Germinal center (tissue), 1 donor: ENCODE measurements at places on chromosomes 1 and 21.

DNA sequence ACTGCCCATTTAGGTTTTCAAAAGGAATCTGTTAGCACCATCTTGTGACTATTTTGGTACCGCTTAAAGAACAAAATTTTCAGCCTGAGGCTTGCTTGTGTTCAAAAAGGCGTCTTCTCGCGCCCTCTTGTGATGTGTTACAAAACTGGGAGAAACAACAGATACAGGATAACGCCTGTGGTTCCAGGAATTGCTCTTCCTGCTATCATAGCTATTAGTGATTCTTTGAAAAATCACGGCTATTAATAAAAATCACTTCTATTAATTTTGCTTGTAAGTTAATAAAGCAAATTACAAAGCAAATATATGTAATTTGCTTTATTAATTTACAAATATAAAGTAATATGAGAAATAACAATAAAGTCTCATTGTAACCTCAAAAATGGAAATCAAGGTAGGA is 82.2 kb upstream of the ABCD3 start:
- DNase-seq: no peak

DNA sequence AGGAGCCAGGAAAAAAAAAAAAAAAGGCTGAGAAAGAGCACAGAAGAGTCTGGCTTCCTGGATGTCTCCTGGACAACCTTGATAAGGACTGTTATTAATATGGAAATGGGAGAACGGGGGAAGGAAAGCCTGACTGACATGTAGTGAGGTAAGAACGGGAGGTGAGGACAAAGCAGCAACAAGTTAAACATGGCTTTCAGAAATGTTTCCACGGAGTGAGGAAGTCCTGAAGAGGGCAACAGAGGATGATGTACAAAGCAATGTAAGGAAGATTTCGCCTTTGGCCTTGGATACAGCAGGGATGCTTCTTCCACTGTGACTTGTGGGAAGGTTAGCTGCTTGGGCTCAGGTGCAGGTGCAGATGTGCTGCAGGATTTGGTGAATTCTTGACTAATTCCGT is 11.9 kb upstream of the NIBAN1 start:
- DNase-seq: no peak

- peak; percentile 11 for DNase-seq
Observed at GRCh38 chr1:117368116-117369108, 1.2 kb downstream of the MAN1A2 start.

DNA sequence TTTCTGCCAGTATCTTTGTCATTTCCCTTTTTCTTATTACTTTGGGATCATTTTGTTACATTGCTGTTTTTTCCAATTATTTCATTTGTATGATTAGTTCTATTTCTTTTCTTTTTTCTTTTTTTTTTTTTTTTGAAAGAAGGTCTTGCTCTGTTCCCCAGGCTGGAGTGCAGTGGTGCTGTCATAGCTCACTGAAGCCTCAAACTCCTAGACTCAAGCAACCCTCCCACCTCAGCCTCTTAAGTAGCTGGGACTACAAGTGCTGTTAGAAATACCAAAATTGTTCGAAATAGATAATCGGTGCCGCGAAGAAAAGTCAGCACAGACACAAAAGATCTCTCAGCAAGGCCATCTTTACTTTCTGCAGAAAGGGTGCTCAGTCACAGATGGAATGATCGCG is 26.6 kb upstream of the COL6A1 start:
- DNase-seq: no peak

DNA sequence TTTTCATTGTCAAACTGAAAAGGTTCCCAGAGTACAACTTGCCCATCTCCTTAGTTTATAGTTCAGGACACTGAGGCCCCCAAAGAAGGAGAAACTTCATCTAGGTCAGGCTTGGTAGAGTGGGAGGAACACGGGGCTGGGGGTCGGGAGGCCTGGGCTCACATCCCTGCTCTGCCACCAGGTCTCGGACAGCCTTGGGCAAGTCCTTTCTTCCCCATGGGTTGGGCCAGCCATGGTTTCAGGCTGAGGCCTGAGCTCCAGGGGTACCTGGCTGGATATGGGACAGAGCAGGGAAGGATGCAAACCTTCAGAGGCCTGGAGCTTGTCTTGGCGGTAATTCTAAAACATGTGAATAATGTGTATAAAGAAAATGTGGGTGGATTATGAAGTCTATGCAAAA is 17.0 kb downstream of the FOXO6 start:
- DNase-seq: no peak

DNA sequence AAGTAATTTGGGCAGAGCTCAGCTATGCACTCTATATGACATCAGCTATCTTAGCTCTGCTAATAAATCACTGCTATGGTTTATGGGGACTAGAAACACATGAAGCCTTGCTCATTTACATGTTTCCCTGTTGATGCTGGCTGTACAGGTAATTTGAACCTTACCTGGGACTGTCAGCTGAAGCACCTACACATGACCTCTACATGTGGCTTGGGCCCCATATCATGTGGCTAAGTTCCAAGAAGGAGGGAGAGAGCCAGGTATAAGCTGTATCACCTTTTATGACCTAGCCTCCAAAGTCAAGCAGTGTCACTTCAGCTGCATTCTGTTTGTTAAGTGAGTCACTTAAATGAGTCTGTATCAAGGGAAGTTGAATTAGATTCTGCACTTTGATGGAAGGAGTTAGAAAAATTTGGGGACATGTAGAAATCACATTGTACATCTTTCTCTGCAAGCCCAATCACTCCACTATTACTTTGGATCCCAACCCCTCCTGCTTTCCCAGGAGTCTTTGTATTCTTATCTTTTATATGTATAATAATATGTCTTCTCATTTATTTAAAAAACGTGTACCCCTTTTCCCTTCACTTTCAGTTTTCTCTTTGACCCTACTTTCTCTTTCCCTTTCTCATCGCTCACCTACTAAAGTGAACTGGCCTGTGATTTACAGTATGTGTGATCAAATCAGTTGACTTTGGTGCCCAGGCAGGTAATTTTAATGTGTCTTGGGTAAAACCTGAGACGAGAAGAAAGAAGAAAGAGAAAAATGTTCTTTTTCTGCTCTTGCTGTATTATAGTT is 53.4 kb upstream of the PRKACB start:
- DNase-seq: no peak

- DNase-seq: no peak
Observed at GRCh38 chr1:16979475-16980327, 719 bp downstream of the MFAP2 start.

DNA sequence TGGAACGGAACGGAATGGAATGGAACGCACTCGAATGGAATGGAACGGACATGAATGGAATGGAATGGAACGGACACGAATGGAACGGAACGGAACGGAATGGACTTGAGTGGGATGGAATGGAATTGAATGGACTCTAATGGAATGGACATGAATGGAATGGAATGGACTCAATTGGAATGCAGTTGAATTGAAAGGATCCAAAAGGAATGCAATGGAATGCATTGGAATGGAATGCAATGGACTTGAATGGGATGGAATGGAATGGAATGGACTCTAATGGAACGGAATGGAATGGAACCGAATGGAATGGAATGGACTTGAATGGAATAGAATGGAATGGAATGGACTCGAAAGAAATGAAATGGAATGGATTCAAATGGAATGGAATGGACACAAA is 102.4 kb upstream of the OR4F16 start:
- no peak for DNase-seq

- DNase-seq: peak; percentile 10
Observed at GRCh38 chr1:6771441-6771769, 13.8 kb upstream of the CAMTA1 start.

DNA sequence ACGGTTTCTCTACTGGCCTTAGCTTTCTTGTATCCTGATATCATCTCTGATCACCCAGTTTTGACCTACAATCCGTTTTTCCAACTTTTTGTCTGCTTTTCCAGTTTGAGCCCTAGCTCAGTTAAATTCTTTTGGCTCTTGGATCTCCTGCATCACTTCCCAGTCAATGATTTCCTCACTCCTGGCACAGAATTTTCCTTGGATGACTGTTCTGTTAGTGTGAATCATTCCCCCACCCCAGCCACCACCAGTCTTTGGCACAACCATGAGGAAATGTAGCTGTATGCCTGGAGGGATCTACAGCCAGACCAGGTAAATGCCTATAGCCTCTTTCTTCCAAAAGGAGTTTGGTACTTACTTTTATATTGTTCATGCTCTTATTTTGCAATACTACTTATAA is 187.2 kb upstream of the PTGFR start:
- no peak for DNase-seq

DNA sequence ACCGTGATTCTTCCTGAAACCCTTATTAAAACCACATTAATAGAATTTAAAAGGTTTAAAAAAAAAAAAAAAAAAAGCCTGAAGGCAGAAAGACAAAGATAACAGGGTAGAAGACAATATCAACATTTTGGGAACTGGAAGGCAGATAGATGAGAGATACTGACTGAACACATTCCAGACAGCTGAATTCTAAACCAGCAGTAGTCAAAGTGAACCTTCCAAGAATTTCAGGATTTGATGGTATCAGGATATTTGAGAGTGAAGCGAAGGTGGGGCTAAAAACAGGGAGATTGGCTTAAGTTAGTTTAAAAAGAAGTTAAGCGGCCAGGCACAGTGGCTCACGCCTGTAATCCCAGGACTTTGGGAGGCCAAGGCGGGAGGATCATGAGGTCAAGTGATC is 5.3 kb upstream of the CXADR start:
- no peak for DNase-seq

DNA sequence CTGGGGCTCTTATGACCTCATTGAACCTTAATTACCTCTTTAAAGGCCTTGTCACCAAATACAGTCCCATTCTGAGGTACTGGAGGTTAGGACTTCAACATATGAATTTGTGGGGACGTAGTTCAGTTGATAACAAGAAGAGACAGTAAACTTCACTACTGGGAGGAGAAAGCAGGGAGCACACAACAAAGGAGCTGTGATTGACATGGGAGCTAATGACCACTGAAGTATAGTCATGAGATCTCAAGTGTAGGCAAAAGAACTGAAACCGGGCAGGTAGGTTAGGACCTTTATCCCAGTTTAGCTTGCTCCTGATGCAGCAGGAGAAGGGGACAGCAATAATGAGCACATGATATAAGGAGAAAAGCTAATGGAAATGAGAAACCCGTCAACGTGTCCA is 11.8 kb upstream of the MAB21L3 start:
- no peak for DNase-seq

DNA sequence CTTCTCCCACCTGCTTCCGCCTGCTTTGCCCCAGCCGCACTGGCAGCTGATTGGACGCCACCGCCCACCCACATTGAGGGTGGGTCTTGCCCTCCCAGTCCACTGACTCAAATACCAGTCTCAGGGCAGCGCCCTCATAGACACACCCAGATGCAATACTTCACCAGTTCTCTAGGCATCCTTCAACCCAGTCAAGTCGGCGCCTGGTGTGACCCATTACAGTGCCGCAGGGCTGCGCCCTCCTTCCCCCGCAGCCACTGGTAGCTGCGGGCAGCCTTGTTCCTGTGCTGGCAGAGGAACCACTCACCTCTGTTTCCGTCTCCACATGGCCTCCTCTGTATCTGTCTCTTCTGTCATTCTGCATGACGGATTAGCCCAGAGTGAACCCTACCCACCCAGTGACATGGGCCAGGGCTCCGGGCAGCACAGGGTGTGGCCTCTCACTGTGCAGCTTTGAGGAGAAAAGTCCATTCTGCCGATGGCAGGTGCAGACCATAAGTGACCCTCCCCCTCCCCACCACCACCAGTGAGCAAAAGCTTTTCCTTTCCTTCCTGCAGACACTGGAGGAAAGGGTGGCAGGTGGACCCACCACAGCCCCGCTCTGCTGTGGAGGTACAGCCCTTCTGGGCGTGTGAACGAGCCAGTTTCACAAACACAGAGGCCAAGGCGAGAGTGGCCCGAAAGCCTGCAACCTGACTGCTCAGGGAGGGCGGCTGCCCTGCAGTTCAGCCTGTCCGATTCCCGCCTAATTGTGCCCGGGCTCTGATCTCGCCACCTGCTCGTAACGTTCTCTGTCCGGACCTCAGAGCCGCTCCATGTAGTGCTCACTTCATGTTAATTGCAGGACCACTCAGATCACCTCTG is 57.1 kb downstream of the FAAP20 start:
- no peak for DNase-seq

DNA sequence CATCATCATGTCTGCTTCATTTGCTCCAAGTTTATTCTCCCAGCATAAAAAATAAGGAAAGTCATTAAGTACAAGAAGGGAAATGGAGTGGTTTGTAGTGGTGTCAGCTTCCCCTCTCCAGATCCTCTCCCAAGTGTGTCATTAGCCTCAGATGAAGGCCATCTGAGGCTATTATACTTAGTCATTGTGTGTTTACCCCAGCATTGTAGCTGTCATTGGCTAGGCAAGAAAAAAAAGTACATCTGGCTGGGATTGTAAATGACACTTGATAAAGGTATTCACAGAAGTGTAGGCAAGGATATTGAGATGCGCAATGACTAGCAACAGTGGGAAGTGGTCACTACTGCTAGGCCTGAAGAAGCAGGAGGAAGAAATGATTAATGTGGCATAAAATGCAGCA is 316.9 kb upstream of the SGIP1 start:
- DNase-seq: no peak

DNA sequence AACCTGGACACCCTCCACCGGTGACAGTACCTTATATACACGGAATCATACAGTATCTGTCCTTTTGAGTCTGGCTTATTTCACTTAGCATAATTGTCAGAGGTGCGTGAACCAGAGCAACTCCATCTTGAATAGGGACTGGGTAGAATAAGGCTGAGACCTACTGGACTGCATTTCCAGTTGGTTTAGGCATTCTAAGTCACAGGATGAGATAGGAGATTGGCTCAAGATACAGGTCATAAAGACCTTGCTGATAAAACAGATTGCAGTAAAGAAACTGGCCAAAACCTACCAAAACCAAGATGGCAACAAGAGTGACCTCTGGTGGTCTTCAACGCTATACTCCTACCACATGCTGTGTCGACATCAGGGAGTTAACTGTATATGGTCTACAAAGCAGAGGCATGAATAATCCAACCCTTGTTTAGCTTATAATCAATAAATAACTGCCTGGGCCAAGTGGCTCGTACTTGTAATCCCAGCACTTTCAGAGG is 1.4 kb upstream of the FDPS start:
- DNase-seq: no peak

DNA sequence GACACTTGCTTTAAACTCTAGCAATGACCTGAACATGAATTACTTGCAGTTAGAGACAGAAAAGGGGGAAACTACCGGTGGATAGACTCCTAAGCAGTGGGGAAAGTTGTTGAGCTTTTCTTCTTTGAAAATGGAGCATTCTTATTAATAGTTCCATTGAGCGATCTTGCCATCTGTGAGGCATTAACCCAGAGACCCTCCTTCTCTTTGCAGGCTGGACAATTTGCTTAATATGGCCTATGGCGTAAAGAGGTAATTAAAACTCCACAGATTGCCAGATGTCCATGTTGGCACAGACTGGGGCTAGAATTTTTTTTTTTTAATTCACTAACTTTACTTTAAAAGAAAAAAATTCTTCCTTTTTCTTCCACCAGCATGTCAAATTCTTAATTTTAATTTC is 88.5 kb downstream of the ELAVL4 start:
- no peak for DNase-seq

DNA sequence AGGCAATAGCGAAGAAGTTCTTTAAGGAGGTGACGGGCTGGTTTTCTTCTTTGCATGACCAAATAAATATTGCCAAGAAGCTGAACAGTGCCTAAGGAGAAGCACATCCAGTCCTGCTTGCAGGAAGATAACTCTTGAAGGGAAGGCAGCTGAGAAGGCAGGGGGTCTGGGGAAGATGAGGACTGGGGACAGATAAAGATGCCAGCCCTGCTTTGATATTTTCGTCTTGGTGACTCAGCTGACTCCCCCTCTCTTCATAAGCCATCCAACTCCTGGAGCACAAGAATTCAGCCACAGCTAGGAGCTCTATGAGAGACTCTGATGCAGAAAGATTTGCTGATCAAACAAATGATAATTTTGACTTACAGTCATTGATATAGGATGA is 3.4 kb downstream of the CFAP45 start:
- no peak for DNase-seq
